H4 (cell line): ENCODE measurements at places on chromosomes 7 and 10. TPM values are rescaled to one million over a fixed set of nuclear protein-coding genes. Genes with fewer than 3 reads are reported as not detected.

SLC39A12 gene
- total RNA-seq: not detected in 2 replicates

PKD2L1 gene
- not detected in 2 replicates for total RNA-seq

ATOH7 gene
- total RNA-seq: 0.27 and 0.88 TPM in 2 replicates

SFXN3 gene
- total RNA-seq: 35.7 and 35.8 TPM in 2 replicates

MAP3K8 gene
- total RNA-seq: 0.94 and 3.3 TPM in 2 replicates

PLCE1 gene
- total RNA-seq: 0.80 and 1.2 TPM in 2 replicates

NUDT5 gene
- total RNA-seq: 107 and 137 TPM in 2 replicates

UCMA gene
- total RNA-seq: not detected in 2 replicates

LRRC27 gene
- 4.7 and 7.9 TPM in 2 replicates for total RNA-seq

HELLS gene
- 32.2 and 94.1 TPM in 2 replicates for total RNA-seq

ZNF107 gene
- total RNA-seq: 2.5 and 5.4 TPM in 2 replicates

VWDE gene
- total RNA-seq: 2.0 and 3.1 TPM in 2 replicates

KLF14 gene
- total RNA-seq: 0.64 TPM in 1 of 2 replicates, not detected in the other

MEIG1 gene
- 1.2 and 1.9 TPM in 2 replicates for total RNA-seq

ZRANB1 gene
- total RNA-seq: 20.9 and 22.2 TPM in 2 replicates

DGKI gene
- 0.64 and 1.5 TPM in 2 replicates for total RNA-seq

NKX6-2 gene
- not detected in 2 replicates for total RNA-seq

CCL24 gene
- total RNA-seq: not detected in 2 replicates

CDK14 gene
- 9.9 and 14.0 TPM in 2 replicates for total RNA-seq

TEX36 gene
- not detected in 2 replicates for total RNA-seq

PIK3CG gene
- total RNA-seq: not detected in 2 replicates

RSPH10B2 gene
- total RNA-seq: 0.06 TPM in 1 of 2 replicates, not detected in the other
